AG09309 (cell line): ENCODE measurements at places on chromosomes 5 and 9.

DNA sequence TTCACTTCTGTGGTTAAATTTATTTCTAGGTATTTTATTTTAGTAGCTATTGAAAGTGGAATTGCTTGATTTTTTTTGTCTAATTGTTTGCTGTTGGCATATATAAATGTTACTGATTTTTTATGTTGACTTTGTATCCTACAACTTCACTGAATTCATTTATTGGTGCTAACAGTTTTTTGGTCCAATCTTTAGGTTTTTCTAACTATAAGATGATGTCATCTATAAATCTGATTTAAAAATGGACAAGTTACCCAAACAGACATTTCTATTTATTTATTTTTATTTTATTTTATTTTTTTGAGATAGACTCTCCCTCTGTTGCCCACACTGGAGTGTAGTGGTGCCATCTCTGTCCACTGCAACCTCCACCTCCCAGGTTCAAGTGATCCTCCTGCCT lies 162.3 kb downstream of the COX7C start:
- no peak for DNase-seq

DNA sequence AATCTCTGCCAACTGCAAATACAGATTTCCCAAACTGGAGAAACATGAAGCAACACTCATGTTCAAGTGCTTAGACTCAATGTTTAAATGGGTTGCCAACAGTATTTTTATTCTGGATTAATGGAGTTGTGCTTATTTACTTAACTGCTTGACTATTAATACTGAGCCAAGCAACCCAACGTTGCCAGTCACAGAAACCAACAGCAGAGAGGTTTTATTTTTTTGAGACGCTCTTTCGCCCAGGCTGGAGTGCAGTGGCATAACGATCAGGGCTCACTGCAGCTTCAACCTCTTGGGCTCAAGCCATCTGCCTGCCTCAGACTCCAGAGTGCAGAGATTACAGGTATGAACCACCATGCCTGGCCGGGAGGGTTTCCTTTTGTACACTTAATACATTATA lies 8.5 kb upstream of the TMEM268 start:
- DNase-seq: no peak

DNA sequence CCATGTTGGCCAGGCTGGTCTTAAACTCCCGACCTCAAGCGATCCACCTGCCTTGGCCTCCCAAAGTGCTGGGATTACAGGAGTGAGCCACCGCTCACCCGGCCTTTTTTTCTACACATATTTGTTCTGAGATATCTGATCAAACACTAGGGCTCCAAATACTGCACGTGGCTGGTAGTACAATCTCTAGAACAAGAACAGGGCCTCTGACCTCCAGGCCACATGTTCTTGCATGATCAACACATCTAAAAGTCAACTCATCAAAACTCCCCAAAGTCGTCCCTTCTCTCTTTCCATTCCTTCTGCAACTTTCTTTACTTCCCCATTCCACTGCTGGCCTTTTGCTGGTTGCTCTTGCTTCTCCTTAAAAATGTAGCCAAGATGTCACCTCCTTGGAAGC lies 113.3 kb upstream of the LHFPL2 start:
- no peak for DNase-seq

DNA sequence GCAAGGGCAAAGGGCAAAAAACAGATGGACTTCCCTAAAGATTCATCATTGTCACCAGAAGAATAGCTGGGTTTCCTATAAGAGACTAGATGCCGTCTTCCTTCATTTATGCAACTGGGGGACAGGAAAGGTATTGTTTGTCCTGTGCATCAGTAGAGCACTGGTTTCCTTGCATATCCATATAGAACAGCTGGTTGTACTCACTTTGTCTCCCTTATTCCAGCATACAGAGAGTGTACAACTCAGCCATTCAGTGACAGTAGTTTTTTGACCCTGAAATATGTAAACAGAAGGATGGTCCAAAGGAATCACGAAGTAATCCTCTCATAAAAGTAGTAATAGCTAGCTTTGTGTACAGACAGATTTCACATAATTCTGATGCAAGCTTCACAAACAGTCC lies 22.5 kb upstream of the MAST4 start:
- no peak for DNase-seq

GRCh38 chr5:107968406-107968843 lies 297.7 kb upstream of the EFNA5 start:
- DNase-seq: peak; percentile 46

- no peak for DNase-seq
Measured at GRCh38 chr9:71767163-71767775, 1.0 kb downstream of the CEMIP2 start.
